Testis (tissue), 5 donors: ENCODE measurements at places on chromosomes 5 and 9.

DNA sequence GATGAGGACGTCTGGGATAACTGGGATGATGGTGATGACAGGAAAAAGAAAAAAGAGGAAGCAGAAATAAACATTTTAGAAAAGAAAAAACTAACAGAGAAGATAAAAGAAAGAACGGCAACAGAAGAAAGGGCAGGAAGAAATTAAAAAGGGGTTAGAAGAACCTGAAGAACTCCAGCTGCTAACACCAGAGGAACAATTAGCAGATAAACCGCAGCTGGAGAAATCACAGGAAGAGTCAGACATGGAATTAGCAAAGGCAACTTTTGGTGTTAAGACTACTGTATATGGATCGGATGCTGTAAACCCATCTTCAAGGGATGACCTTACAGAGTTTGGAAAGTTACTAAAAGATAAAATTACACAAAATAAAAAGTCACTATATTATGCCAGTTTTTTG lies 15.4 kb downstream of the CTSL start:
- no peak for DNase-seq

DNA sequence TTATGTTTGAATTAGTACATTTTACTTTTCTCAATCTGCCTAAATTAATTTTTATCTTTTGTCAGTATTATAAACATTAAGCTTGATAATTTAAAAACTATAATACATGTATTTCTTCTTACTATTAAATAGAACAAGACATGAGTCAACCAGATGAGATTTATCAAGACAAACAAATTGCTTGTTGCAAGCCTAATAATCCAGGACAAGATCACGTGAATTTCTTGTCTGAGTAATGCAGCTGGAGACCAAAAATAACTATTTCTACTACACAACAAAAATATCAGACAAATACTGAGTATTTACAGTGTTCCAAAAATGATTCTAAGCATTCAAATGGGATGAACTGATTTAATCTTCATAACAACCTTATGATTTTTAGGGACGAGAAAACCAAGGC lies 339.1 kb upstream of the PRR16 start:
- no peak for DNase-seq

- no peak for DNase-seq
Observed at GRCh38 chr9:107355394-107355793, 72.3 kb downstream of the RAD23B start.

GRCh38 chr9:87148331-87149104 lies 201.2 kb upstream of the GAS1 start:
- peak; percentile 79 for DNase-seq

GRCh38 chr5:78287833-78288232 lies 6.7 kb downstream of the AP3B1 start:
- DNase-seq = no peak

DNA sequence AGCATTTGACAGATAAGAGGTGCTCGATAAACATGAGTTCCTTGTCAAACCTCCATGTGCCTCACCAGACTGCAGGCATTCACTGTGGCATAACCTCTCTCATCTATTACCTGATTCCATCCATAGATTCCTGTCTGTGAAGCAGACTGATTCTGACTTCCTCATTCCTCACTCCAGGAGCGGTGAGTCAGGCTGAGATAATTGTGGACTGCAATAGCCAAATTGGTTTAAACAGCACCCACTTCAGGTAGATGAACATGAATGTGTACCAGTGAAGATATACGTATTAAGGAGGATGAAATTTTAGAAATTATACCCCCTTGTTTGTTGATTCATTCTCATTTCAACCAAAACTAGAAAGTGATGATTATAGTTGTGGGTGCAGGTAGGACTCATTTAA lies 391.2 kb downstream of the HINT1 start:
- no peak for DNase-seq

- no peak for DNase-seq
Observed at GRCh38 chr5:172632346-172633092, 8.5 kb upstream of the NEURL1B start.

DNA sequence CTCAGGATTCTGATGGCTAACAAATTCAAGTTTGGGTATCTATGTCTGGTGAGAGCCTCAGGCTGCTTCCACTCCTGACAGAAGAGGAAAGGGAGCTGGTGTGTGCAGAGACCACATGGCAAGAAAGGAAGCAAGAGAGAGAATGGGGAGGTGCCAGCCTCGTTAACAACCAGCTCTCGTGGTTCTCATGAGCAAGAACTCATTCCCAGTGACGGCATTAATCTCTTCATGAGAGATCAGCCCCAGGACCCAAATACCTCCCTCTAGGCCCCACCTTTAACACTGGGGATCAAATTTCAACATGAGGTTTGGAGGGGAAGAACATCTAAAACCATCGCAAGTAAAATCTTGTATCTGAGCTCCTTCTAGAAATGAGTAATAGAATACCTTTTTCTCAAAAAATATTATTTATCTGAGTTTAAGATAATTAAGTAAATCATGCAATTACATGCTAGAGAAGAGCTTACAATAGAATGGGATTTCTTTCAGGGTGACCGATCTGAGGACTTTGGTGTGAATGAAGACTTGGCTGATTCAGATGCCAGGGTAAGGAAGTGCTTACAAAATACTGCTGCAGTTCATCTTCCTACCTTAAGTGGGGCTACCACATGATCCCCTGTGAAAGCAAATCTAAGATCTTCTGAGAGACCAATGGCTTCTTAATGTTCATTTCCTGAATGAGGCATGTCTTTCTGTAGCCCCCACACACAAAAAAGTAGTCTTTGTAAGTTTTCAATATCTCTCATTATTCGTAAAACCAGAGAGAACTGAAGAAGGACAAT lies 11.5 kb downstream of the ANXA1 start:
- no peak for DNase-seq

DNA sequence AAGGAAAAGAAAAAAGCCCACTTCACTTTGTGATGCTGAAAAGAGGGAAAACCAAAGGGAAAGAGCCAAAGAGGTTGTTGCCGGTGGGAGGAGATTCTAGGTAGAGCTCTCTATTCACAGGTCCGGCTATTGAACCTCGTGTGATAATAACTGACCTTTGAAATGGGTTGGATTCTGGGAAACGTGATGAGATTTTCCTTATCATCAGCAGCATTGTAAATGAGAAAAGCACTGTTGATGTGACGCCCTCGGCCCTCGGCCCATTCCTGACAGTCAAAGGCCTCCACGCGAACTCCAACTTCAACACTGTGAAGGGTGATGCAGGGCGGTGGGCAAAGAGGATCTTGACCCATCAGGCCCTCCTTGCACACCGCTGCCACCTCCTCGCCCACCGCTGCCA lies 43.3 kb downstream of the ZCCHC9 start:
- DNase-seq = no peak

DNA sequence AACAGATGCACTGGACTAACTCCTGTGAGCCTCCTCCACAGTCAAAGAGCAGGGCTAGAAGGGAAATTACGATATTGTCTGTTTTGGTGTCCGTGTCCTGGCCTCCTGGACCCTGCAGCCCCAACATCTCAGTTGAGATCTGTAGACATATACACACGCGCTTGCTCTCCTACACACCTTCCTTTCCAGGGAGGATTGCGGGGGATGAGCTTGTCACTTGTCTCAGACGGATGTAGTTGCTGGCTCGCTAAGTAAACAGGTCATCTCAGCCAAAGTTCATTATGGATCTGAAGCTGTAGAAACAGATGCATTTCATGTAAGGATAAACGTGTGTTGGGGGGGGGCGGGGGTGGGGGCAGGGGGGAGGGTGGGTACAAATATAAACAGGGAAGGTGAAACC lies 549.3 kb downstream of the CCDC171 start:
- DNase-seq = no peak

DNA sequence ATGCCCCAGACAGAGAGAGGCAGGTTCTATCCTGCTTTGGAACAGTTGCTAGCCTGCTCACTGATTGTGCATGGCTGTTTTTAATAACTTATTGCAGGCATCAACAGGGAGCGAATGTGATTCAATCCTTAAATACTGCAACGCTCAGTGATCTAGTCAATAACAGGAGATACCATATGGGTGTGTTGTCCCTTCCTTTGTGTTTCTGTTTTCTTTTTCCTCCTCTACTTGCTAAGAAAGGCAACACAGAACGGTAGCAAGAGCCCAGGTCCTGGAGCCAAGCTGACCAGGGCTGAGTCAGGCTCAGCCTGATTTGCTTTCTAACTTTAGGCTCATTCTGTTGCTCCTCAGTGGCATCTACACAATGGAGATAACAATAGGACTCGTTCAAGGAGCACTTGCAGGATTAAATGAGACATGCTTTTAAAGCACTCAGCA lies 98.6 kb upstream of the EQTN start:
- DNase-seq = no peak

- peak; percentile 95 for DNase-seq
Observed at GRCh38 chr9:36148311-36149051, 11.9 kb downstream of the GLIPR2 start.

DNA sequence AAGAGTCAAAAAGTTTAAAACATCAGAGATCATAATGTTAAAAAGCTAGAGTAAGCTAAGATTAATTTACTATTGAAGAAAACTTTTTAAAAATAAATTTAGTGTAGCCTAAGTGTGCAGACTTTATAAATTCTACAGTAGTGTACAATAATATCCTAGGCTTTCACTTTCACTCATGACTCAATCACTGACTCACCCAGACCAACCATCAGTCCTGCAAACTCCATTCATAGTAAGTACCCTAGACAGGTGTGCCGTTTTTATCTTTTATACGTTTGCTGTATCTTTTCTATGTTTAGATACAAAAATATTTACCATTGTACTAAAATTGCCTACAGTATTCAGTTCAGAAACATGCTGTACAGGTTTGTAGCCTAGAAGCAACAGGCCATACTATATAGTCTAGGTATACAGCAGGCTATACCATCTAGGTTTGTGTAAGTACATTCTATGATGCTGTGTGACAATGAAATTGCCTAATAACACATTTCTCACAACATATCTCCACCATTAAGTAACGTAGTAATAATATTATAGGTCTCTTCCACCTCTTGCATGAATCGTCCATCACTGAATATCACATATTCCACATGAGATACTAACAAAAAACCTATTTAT lies 59.2 kb downstream of the MEGF9 start:
- no peak for DNase-seq

GRCh38 chr5:92459654-92460053 lies 1076.5 kb upstream of the ARRDC3 start:
- no peak for DNase-seq

DNA sequence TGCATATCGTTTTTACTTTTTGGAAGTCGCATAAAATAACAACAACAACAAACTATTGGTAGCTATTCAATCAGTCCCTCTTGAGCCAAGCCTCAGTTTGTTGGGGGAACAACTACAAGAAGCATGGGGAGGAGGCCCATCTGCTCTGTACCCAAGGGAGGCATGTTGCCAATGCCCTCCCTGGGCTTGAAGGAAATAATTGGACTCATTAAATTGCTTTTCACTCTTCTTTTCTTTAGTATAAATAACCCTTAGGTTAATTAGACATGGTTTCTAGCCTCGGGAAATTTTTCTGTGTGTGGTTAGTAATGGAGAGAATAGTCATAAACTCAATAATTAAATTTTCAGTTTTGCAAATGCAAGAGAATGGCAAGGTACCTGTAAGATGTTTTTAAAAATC lies 500.7 kb downstream of the TLE4 start:
- DNase-seq = no peak

DNA sequence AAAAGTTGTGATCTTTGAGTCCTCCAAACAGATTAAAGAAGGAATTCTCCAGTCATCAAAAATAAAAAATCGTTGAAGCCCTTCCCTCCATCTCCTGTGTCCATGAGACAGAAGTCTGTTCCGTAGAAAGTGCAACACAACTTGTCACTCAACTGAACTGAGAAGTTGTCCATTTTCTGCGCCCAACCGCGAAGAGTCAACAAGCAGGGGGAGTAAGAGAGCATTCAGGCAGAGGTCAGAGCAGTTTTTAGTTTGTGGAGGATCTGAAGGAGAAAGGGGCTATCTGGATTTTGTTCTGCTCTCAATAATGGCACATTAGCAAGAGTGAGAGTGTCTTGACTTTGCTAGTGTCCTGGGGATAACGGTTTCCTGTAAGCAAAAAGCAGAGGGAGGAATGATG lies 303.9 kb downstream of the ICE1 start:
- no peak for DNase-seq

GRCh38 chr5:174229514-174230370 lies 184.2 kb downstream of the NSG2 start:
- no peak for DNase-seq

- DNase-seq = no peak
Observed at GRCh38 chr9:25684321-25684720, 6.1 kb upstream of the TUSC1 start.

GRCh38 chr9:38467404-38467803 lies 43.1 kb upstream of the IGFBPL1 start:
- no peak for DNase-seq

DNA sequence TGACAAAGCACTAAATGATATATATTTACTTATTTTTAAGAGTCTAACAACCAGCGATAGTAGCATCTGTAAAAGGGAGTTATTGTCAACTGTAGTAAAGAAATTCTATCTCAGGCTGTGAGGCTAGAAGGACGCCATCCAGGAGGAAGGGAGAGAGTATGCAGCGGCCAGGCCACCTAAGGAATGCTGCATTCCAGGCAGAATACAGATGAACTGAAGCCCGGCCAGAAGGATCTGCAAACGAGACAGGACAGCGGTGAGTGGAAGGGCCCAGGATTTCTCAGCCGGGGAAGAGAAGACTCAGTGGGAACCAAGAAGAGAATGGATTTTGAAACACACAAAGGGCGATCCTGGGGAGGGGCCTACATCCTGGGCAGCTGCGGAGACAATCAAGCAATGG lies 7.4 kb downstream of the RETREG1 start:
- no peak for DNase-seq

DNA sequence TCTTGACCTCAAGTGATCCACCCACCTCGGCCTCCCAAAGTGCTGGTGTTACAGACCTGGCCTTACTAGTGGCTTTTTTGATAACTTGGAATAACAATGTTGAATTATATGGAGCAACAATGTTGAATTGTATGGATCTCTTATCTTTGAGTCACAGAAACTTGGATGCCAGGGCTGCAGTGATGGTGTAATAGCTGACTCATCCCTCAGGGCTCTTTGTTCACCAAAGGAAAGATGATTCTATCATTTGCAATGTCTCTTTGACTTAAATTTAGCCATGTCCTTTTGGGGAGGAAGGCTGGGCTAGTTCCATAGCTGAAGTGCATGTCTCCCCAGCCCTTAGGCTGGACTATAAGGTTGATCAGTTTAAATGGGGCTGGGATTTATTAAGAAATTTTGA lies 172.3 kb downstream of the PDZD2 start:
- peak; percentile 60 for DNase-seq

GRCh38 chr5:112656451-112656850 lies 81.2 kb upstream of the APC start:
- no peak for DNase-seq

DNA sequence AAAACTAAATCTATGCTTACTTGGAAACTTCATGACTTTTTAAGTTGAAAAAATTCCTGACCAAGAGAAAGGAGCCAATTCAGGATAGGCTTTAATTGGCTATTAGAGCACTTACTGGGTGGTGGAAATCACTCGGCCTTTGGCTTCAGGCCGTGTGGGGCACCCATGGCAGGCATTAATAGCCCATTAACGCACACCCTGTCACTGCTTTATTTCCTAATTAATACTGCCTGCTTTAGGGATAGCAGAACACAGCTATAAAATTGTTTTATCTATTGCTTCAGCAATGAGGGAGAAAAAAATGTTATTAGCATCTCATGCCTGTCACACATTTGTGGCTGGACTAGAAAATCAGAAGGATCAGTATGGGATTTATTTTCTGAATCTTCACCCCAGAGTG lies 58.1 kb downstream of the PSAT1 start:
- no peak for DNase-seq

- DNase-seq = peak; percentile 21
Observed at GRCh38 chr9:104092875-104093600, 1.1 kb upstream of the SMC2 start.

- DNase-seq = peak; percentile 49
Observed at GRCh38 chr9:88991066-88992034, at the start of gene S1PR3. Gene S1PR3 (plus strand): TSS chr9:88991468. CDS start chr9:89001201, 9,733 bp downstream.
